Smooth muscle cell of the brain vasculature (primary cell): ENCODE measurements at places on chromosomes 5 and 9.

- no peak for DNase-seq
Observed at GRCh38 chr5:16536246-16536645, 70.6 kb upstream of the ZNF622 start.

GRCh38 chr9:89891591-89892304, 286.9 kb downstream of the GADD45G start:
- no peak for DNase-seq

GRCh38 chr5:81187885-81188284, 45.2 kb upstream of the CKMT2 start:
- DNase-seq, result no peak

DNA sequence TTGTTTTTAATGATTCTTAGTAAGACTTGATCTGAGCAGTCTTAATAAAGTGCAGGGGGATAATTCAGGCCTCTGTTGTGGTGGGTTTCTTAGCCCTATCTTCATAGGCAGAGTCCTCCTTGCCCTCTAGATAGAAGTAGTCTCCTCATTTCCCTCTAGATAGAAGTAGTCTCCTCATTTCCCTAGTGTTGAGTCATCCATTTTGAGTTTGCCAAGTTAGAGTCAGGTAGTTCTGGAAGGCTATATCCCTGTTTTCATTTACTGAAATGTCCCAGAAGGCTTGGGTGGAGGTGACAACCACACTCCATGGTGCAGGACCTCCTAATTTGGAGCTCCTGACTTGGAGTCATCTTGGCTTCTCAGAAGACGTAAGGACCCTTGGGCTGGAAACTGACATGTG, 384.6 kb downstream of the MLLT3 start:
- no peak for DNase-seq

DNA sequence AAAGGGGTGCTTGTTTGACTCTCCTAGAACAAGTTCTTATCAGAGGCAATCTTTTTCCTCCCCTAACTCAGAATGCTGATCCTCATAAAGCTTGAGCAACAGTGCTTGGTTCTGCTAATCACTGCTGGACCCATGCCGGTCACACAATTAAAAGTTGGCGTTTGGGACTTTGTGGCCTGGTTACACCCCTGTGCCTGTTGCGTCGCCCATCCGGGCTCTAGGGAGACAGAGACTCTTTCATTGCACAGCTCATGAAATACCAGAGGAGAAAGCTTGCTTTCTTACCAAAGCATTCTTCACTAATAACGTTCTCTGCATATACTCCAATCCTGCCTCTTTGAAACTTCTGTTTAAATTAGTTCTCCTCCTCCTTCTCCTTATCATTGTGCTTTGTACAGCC, 301.1 kb downstream of the NR3C1 start:
- DNase-seq, result no peak
